ENCODE measurements at places on chromosomes 7 and 10. TPM values are rescaled to one million over a fixed set of nuclear protein-coding genes. Genes with fewer than 3 reads are reported as not detected.

The NFE2L3 gene
- 94.1 TPM for total RNA-seq

The ATP6V1F gene
- 145 TPM for total RNA-seq

The ENO4 gene
- total RNA-seq, result 0.35 TPM

The SPDYE2 gene
- total RNA-seq, result not detected

The SHH gene
- total RNA-seq, result 10.4 TPM

The NPSR1 gene
- total RNA-seq, result not detected

The STYXL1 gene
- total RNA-seq, result 51.4 TPM

The ETV1 gene
- total RNA-seq, result 2.3 TPM

The GRK5 gene
- total RNA-seq, result 1.1 TPM

The NRP1 gene
- total RNA-seq, result 281 TPM

The BAZ1B gene
- total RNA-seq, result 66.4 TPM

The SPOCK2 gene
- 41.8 TPM for total RNA-seq

The HOXA7 gene
- 1.2 TPM for total RNA-seq

The OR13A1 gene
- not detected for total RNA-seq

The TFEC gene
- 0.80 TPM for total RNA-seq

The PROSER2 gene
- total RNA-seq, result 84.9 TPM

The LARP4B gene
- 45.1 TPM for total RNA-seq

The C1QL3 gene
- total RNA-seq, result 2.4 TPM

Data from renal cortical epithelial cell (primary cell).